Stimulated activated CD4-positive, alpha-beta T cell treated with anti-CD3 and anti-CD28 coated beads, Interleukin-1b, Interleukin-23, amount 100 ng/mL, for 1 hour (primary cell): ENCODE measurements at places on chromosomes 2 and 18.

GRCh38 chr2:98565286-98565860 lies 42.9 kb downstream of the COA5 start:
- DNase-seq = no peak

DNA sequence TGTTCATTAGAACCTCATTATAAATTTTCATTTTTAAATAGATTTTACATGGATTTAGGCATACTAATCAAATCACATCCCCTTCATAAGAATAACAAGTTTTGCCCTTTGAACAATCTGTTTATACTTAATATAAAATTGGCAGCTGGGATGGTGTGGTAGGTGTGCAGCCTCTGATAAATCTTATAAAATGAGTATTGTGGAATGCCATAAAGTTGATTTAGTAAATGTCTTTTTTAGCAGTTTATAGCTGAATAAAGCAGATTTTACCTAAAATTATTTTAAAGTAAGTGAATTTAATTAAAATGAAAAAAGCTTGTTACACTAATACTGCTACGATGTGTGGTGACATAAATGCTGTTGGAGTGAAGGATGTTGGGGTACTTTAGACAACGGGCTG lies 35.5 kb downstream of the VAPA start:
- DNase-seq = no peak

- no peak for DNase-seq
These were observed 103.4 kb downstream of the ZFP36L2 start for GRCh38 chr2:43123028-43123427.

DNA sequence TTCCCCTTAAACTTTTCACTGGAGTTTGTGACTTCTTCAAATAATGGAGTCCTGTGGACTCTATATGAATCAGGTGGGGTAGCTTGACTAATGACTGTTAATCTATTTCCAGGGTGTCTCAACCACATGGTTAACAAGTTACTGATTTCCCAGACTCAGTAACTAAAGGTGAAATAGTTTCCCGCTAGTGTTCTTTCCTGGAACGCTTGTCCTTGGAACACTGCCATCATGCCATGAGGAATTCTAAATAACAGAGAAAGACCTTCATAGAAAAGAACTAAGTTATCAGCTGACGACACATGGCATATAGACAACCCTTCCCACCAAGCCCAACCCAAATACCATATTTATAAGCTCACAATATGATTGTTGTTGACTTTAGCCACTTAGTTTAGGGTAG lies 1027.9 kb upstream of the FAM98A start:
- DNase-seq = no peak

DNA sequence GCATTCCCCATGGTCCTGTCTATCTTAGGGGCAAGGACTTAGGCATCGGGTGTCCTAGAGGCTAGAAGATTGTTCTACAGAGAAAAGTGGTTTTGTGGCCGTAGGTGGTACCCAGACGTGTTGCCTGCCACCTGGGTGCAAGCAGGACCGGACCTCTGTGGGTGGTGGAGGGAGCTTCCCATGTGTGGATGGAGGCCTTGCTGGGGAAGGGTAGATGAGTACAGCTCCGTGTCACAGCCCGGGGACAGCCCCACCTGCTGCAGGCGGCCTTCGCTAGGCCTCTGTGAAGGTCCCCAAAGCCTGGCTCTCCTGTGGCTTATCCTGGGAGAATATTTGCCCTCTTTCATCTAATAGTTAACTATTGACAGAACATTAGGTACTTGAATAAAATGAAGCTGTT lies 25.3 kb downstream of the CTIF start:
- no peak for DNase-seq

GRCh38 chr2:200379481-200380090 lies 73.1 kb downstream of the SPATS2L start:
- no peak for DNase-seq

DNA sequence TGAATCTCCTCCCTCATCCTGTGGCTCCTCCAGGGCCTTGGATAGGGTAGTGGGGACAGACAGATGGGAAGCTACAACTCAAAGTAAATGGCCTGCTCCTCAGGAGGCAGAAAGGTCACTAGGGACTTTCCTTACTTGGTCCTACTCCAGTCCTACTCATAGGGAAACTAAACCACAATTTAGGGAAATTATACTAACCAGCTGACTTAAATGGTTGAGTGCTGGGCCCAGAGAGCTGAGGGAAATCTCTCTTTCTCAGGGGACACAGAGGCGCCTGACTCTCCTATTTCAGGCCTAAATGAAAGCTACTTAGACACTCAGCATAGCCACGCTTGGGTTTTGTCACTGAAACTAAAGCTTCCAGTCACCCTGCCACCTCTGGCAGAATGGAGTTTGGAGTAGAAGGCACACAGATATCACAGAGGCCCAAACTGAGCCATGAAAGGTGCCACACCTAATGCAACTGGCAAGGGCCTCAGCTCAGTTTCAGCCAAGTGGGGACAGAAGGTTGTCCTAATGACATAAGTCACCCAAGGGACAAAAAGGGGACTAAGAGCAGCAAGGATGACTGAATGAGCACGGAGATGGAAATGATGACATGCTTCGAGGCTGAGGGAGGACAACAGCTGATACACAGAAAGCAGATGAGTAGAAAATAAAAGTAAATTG lies 24.0 kb downstream of the CERKL start:
- DNase-seq = no peak

DNA sequence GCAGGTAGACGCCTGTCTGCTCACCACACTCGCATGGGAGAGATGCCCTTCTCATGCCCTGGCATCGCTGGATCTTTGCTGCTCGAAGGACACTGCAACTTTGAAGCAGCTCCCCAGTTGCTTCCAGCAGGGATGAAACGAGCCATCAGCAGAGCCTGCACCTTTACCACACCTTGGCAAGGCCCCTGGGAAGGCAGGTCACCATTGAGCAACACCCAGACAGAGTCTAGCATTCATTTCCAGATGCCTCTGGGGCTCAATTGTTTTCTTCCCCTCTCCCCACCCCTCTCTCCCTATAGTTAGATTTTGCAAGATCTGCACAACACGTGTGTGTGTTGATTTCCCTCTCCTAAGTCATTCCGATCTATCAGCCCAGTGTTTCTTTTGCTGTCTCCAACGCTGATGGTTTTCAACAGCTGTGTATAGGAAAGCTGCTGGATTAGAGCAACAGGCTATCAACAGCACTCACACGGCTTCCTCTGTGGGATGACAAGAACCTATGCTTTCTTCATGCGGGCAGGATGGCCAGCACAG lies 25.6 kb upstream of the INHBB start:
- no peak for DNase-seq

GRCh38 chr2:16127276-16127940 lies 187.1 kb downstream of the MYCN start:
- no peak for DNase-seq

GRCh38 chr2:195695002-195695631 lies 38.1 kb downstream of the SLC39A10 start:
- DNase-seq = no peak

DNA sequence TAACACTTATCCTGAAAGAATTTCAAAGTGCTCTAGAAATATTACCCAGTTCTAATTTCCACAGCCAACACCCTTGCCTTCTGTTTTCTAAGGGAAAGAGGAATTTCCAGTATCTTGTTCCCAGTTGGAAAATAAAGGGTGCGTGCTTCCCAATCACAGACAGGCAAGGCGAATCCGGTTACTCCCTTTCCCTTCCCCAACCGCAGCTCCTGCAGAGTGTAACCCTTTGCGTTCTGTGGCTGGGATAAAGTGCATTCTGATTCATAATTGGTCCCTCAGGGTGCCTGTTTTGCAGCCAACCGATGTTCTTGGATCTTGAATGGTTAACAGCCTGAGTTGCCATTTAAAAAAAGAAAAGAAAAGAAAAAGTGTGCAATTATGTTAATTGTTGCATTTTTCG lies 40.6 kb upstream of the PGAP1 start:
- no peak for DNase-seq

DNA sequence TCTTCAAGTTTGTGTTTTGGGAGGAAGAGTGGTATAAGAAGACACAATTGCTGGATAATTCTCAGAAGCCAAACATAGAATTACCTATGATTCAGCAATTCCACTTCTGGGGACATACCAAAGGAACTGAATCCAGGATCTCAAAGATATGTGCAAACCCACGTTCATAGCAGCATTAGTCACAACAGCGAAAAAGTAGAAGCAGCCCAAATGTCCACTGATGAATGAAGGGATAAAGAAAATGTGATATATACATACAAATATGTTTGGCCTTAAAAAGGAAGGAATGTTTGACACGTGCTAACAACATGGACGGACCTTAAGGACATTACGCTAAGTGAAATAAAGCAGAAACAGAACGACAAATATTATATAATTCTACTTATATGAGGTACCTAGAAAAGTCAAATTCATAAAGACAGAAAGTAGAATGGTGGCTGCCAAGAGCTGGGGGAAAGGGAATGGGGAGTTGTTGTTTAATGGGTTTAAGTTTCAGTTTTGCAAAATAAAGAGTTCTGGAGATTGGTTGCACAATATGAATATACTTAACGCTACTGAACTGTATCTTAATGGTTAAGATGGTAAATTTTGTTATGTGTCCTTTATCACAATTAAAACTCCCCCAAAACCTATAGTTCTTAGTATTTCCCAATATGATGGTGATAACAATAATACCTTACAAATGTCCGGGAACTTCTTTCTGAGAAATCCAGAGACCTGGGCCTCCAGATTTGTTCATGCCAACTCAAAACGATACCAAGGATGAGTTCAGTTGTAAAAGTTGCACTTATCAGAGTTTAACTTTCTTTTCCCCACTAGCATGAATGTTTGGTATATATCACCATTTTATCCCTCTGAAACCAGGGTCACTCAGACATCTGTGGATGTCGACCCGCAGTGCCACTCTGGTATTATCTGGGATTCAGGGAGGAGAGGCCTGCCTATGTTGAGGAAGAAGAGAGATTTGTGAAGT lies 33.7 kb upstream of the WIPF1 start:
- no peak for DNase-seq

GRCh38 chr2:176202491-176202890 lies 14.0 kb downstream of the HOXD1 start:
- no peak for DNase-seq

DNA sequence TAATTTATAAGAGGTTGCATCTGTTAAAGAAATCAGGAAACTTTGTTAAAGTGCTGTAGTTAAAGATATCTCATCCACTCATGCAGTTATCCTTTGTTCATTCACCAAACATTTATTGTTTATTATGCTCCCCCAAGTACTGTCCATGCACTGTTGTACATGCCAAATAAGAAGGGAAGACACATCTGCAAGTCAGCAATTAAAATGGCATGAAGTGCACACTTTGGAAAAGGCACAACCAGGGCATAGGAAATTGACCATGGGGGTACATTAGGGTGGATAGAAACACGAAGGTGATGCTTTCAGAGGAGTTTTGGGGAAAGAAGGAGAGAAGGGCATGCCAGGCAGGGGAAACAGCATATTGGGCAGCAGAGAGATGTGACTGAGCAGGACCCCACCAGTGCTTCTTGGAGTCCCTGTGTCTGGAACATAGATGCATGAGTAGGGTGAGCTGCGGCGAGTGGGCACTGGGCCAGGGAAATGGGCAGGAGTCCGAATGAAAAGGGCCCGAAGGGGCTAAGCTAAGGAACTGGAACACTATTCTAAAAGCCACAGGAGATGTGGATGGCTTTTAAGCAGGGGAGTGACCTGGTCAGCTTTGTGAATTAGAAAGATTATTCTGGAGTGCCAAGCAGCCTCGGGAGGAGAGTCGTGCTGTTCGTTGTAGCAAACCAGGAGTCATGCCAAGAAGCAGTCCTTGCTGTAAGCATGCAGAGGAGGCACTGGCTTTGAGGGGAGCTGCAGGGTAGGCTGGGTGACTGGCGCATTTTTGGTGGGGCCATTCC lies 316.3 kb downstream of the AGPS start:
- no peak for DNase-seq

- no peak for DNase-seq
These were observed 190.6 kb downstream of the LTBP1 start for GRCh38 chr2:33137331-33137730.

- DNase-seq = no peak
These were observed 290.3 kb upstream of the ID2 start for GRCh38 chr2:8391584-8391983.

GRCh38 chr18:35050705-35051195 lies 9.5 kb downstream of the MAPRE2 start:
- DNase-seq = no peak

DNA sequence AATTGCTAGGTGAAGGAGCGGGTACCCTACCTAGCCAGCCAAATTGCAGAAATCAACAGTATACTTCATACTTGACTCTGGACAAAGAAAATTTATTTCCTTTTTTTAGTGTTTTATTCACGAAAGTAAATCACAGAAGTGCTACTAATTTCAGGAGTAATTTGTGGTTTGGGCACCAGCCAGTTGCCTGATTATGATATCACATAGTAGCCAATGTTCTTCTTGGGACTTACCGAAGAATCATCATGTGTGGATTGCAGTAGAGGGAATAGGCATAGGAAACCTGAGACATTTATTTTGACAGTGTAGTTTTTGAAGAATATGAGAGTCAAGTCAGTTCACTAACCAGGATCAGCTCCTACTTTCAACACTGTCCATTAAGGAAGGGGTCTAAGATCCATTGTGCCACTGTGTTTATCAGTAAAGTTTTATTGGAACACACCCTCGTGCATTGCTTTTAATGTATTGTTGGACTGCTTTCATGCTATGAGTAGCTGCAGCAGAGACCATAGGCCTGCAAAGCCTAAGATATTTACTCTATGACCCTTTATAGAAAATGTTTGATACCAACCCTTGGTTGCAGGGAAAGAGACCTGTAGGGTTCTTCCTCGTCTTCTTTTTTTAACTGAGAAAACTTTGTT lies 32.1 kb downstream of the TNFRSF11A start:
- no peak for DNase-seq

- DNase-seq = no peak
These were observed 345.6 kb downstream of the MYCN start for GRCh38 chr2:16285813-16286510.

- DNase-seq = no peak
These were observed 229.9 kb upstream of the HDAC4 start for GRCh38 chr2:239630618-239631286.

- no peak for DNase-seq
These were observed 73.2 kb upstream of the NETO1 start for GRCh38 chr18:72940986-72941385.

DNA sequence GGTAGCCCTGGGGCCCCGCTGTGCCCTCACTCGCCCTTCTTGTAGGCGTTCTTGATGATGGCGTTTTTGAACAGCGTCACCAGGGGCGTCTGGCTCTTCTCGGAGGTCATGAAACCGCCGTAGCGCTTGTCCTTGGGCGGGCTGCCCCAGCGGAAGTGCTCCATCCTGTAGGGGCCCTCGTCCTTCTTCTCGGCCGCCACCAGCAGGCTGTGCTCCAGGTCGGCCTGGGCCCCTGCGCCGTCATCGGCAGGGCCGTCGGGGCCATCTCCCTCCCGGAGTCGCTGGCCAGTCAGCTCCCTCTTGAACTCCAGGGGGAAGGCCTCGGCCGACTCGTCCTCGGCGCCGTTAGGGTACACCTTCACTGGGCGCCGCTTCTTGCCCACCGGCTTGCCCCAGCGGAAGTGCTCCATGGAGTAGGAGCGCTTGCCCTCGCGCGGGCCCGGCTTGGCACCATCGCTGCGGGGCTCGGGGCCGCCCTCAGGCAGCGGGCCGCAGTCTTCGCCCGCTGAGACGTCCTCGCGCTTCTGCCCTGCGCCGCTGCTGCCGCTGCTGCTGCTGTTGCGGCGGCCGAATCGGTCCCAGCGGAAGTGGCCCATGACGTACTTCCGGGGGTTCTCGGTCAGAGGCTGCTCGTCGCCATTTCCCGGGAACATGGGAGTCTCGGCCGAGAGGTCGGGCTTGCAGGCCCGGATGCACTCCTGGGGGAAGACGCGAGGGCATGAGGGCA lies 7.2 kb downstream of the POMC start:
- DNase-seq = peak; percentile 48
